ENCODE measurements at places on chromosomes 1 and 21.

DNA sequence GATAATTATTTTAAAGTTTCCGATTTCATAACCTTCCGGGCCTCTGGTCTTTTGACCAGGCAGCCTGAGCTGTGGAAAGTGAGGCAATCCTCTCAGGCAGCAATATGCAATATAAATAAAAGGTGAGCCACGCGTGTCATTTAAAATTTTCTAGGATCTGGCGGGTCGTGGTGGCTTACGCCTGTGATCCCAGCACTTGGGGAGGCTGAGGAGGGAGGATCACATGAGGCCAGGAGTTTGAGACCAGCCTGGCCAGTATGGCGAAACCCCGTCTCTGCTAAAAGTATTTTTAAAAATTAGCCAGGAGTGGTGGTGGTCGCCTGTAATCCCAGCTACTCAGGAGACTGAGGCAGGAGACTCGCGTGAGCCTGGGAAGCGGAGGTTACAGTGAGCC is 546 bp upstream of the ZNF695 start:
- DNase-seq, result no peak

DNA sequence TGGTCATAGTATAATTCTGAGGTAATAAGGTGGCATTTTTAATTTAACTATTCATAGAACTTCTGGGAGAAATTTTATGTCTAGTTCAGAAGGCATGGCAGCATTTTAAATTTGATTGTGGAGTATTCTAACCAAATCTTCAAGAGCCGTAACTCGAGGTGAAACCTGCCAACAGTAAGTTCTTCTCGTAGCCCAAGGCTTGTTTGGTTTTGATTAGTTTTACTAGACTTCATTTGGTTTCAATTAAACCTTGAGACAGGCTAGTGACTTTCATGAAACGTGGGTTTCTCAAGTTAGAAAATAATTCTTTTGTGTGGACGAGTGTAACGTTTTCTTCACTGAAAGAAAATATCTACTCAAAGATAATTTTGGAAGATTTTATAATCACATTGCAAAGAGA is 395.5 kb downstream of the USP25 start:
- DNase-seq, result no peak

- no peak for DNase-seq
These were observed 56.5 kb downstream of the SYDE2 start for GRCh38 chr1:85144351-85144750.

GRCh38 chr1:76274302-76274701 is 199.8 kb downstream of the ST6GALNAC3 start:
- DNase-seq, result no peak

DNA sequence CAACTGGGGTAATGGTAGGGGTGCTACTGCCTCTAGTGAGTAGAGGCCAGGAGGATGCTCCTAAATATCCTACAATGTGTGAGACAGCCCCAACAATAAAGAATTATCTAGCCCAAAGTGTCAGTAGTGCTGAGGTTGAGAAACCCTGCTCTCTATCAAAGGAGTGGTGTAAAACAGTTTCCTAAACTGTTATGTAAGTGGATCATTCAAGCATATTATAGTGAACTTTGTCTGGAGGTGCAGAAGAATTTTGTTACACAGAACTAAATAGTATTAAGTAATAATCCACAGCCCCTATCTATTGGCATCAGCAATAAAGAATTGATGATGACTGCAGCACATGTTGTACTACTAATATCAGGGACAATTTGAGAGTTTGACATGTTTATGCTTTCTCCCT is 20.3 kb upstream of the TARS2 start:
- DNase-seq, result no peak

DNA sequence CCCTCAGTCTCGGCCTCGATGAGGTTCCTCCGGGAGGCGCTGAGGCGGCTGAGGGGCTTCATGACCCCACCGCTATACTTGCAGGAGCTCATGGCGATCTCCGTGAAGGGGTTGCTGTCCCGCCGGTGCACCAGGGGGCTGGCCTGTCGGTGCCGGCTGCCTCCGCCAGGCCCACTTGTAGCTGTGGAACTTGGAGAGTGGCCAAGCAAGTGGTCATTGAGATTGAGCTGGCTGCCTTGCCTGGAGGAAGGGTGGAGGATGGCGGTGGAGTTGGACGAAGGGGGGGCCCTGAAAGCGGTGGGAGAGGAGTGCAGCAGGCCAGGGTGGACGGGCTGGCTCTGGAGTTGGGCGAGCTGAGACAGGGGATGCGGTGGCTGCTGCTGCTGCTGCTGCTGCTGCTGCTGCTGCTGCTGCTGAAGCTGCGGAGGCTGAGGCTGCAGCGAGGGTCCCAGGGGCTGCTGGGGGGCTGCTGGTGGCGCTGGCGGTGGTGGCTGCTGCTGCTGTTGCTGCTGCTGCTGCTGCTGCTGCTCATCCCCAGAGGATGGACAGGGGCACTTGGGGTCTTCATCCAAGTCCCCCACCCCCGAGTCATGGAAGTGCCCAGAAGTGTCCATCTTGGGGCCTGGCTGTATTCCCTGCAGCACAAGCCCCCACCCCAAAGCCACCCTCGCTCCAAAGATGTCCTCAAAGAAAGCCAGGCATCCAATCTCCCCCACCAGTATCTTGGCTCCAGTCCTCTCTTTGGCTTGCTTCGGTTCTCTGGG is 548 bp downstream of the KCNN3 start:
- no peak for DNase-seq

GRCh38 chr1:162726555-162726954 is 63.9 kb upstream of the HSD17B7 start:
- no peak for DNase-seq

- DNase-seq, result no peak
These were observed 124.4 kb upstream of the SLC35F3 start for GRCh38 chr1:233780049-233780448.

DNA sequence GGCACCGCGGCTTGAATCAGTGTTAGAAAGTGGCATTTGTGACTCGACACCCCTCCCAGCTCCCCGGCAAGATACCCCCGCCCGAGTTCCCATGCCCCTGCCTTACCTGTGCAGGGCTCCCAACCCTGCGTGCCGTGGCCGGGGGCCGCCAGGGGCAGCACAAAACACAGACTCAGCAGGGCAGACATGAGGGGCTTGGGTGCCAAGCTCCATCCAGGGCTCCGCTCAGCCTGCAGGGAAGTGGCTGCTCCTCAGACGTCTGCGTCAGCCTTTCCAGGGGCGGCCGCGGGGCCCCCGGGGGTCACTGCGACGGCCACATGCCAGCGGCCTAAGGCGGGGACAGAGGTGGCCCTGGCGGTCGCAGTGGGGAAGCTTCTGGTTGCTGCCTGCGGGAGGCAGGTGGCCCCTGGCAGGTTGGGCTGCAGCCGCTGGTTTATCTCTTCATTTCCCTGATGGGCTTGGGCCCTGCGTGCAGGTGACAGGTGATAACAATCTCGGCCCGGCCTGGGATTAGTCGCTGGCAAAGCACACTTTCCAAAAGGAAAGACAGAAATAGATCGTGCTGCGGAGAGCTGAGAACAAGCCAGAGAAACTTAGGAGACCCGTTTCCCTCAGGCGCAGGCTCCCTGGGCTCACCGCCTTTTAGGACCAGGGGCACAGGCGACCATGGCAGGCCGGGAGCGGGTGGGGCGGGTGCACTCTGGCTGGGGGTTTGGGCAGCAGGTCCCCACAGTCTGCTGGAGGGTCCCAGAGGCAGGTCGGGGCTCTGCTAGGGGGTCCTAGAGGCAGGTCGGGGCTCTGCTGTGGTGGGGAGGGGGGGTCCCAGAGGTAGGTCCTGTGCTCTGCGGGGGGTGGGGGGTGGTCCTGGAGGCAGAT is at the start of gene TSPEAR:
Gene TSPEAR (minus strand): TSS at position 246 of the 876 bp plus-strand sequence. CDS start 58 bp downstream, at position 188.
- no peak for DNase-seq

DNA sequence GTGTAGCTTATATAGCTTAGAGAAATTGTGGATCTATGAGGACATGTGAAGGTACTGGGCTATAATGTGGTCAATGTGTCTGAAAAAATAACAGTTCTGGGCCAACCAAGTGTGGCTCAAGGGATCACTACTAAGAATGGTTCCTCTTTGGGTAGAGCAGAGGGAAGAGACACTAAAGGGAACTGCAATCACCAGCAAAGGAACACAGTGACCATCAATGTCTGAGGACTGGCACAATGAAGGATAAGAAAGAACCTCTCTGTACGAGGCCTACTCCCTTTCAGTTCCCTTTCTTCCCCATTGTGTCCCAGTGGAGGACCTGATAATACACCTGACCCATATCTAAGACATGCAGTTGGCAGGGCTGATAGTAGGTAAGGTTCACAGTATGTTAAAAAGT is 89.9 kb upstream of the JAK1 start:
- DNase-seq, result no peak

- DNase-seq, result no peak
These were observed 107.3 kb downstream of the UCHL5 start for GRCh38 chr1:192951691-192952460.

- DNase-seq, result no peak
These were observed 127.6 kb upstream of the C1orf105 start for GRCh38 chr1:172292840-172293239.

GRCh38 chr1:60134716-60135115 is 61.1 kb upstream of the C1orf87 start:
- DNase-seq, result no peak

DNA sequence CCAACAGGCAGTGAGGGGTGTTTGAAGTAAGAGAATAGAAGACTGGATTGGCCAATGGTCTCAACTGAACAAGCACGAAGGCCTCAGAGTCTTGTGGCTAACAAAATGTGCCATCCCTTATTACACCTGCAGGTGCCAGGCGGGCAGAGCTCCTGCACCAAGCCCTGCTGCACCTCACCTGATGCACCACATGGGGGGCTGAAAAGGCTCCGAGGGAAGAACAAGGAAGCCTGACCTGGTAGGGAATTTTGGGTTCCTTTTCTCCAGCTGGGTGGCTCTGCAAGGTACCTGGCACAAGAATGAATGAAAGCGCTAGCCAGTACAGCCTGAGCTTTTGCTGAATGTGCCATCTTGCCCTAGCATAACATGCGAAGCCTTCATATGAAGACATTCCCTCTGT is 9.7 kb downstream of the HSD3B1 start:
- no peak for DNase-seq

DNA sequence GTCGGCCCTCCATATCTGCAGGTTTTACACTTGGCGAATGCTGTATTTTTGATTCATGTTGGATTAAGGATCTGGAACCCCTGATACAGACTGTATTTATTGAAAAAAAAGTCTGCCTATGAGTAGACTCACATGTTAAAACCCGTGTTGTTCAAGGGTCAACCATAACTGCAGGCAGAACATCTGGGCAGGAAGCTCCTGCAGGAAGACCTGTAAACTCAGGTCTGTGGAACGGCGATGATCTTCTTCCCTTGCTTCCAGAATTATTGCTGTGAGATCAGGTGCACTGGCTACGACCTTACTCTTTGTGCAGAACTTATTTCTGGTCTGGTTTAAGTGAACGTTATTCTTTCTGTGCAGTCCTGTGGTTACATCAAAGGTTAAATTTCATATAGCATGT is 96.6 kb downstream of the DISC1 start:
- no peak for DNase-seq

GRCh38 chr1:52559875-52560274 is 7.0 kb upstream of the TUT4 start:
- no peak for DNase-seq

- DNase-seq, result no peak
These were observed 179.4 kb downstream of the ZBTB18 start for GRCh38 chr1:244230470-244230869.

DNA sequence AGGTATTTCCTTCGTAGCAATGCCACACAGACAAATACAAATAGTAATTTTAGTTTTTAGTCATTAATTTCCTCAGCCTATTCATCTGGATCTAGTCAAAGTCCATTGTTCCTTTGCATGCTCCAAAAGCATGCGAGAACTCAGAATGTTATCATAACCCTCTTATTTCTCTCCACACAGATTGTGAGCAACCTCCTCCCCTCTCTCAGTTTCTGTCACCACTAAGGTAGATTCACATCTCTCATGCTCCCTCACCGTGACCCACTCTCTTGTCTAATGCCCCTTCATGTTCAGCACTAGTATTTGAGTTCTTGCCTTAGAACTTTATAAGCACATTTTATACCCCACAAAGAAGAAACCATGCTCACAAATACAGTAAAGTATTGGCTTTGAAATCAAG is 582.4 kb downstream of the PLA2G4A start:
- DNase-seq, result no peak

GRCh38 chr1:113401067-113401466 is 10.8 kb downstream of the MAGI3 start:
- DNase-seq, result no peak

GRCh38 chr1:56719171-56719570 is 74.1 kb downstream of the PRKAA2 start:
- no peak for DNase-seq

- DNase-seq, result no peak
These were observed 29.9 kb downstream of the FUBP1 start for GRCh38 chr1:77948841-77949424.

DNA sequence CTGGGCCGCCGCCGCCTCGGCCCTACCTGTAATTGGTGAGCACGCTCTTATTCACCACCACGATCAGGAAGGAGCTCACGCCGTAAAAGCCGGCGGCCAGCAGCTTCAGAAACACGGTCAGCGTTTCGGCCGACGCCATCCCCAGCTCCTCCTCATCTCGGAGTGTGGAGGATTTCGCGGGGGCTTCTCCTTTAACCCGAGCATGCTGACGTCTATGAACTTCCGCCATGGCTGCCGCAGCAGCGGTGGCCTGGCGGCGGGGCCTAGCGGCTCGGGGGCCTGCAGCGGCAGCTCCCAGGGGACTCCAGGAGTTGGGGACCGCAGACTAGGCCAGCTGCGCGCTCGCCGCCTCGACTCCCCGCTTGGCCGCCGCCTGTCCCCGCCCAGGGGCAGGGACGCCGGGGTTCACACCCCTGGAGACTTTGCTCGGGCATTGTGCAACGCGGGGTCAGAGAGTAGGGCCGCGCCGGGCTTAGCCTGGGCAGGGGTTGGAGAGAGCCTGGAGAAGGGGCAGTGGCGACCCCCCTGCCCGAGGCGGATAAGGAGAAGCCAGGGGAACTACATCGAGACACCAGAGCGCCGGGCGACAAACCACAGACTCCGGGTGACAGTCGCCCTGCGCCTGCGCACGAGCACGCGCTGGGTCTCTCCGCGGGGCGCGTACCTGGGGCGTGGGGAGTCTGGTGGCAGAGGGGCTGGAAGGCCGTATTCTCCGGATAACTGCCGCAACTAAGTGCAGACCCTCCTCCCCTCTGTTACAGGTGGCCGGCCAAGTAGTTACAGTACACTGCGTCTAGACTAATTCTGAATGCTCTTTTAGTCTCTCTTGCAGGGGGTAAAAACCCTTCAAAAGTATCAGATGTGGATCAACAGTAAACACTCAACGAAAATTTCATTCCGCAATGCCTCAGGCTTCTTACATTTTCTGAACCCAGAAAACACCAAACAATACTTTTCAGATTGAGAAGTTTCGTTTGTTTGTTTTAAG is at the start of gene SLC35D1:
Gene SLC35D1 (minus strand): TSS at position 364 of the 988 bp plus-strand sequence. CDS start 135 bp downstream, at position 229.
- peak; percentile 50 for DNase-seq

DNA sequence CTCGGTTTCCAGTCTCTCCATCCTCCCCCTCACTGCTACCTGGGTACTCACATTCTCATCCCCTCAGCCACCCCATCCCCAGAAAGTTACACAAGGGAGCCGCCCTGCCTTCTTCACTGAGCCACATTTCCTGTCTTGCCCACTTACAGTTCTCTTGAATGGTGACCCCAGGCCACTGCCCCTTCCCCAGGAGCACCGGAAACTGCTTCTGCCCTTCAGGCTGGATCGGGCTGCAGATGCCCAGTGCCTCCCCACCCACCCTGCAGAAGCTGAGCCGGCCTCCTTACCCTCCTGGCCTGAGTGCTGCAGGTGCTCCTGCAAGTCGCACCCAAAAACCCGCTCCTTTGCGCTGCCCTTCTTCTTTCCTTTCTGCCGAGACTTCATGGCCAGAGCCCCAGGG is 450 bp downstream of the ARHGAP30 start:
- DNase-seq, result no peak

All from CMK (cell line).